Fibroblast of skin of back (primary cell): ENCODE measurements at places on chromosomes 1 and 21.

DNA sequence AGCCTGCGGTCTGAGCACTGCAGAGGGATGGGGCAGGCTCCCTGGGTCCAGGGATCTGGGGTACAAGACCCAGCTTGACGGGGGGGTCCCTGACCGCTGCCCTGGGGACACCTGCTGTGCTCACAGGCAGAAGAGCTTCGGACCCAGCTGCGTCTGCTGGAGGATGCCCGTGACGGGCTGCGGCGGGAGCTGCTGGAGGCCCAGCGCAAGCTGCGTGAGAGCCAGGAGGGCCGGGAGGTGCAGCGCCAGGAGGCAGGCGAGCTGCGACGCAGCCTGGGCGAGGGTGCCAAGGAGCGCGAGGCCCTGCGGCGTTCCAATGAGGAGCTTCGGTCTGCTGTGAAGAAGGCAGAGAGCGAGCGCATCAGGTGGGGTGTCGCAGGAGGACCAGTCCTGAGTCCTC lies 25.2 kb downstream of the MFAP2 start:
- no peak for DNase-seq

DNA sequence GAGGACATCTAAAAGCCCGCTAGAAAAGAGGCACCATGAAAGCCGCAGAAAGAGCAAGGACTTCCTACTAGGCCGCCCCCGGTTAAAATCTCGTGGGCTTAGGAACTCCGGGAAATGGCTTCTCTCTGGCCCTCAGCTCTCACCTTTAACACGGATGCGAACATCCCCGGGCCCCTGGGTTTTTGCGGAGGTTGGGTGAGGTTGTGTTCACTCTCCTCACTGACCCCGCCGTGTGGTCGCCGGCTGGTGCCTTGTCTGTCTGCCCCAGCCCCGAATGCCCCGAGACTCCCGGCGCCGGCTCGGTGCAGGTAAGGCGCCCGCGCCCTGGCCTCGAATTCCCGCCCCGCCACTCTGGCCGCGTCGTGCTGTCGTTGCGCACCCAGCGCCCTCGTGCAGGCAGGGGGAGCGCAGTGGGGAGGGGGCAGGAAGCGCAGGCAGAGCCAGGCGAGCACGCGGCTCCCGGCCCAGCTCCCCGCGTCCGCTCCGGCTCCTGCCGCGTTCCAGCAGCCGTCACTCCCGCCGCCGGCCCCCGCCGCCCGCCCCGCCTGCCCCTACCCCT lies at the start of gene SHISAL2A:
TSS of gene SHISAL2A (plus strand) at position 437 of the 559 bp plus-strand sequence. CDS start 326 bp downstream, outside the sequence.
- peak; percentile 48 for DNase-seq

GRCh38 chr1:173224949-173225348 lies 17.8 kb upstream of the TNFSF4 start:
- DNase-seq: no peak

GRCh38 chr1:100895540-100896480 lies at the start of gene SLC30A7:
Gene SLC30A7, plus strand, starts transcription at chr1:100896090. Its CDS starts 173 bp downstream, at chr1:100896263.
- peak; percentile 93 for DNase-seq

DNA sequence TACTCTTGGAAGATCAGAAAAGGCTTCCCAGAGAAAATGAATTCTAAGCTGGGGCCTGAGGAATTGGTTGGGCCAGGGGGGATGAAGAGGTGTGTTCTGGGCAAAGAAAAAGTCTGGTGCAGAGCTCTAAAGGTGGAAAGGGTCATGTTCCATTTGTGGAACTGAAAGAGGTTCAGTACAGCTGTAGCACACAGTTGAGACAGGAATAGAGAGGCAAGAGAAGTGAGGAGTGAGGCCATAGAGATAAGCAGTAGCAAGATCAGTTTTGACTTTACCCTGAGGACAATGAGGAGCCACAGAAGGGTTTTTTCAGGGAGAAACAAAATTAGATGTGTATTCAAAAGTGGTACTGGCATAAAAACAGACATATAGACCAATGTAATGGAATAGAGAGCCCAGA lies 30.3 kb upstream of the MUTYH start:
- DNase-seq: no peak

DNA sequence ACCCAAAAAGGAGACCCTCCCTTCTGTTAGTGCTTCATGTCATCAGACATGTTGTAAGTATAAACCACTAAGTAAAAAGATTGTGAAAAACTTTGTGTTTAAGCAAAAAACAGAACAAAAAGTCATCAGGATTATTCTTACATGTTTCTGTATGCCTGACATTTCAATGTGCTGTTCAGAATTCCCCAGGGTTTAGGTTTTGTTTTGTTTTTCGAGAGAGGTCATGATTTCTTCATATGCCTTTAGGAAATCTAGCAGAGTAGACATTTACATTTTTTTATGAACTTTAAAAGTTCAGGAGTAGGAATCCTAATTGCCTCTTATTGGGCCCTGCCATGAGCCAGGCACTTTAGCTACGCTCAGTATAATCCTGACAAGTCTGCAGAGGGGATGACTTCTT lies 85.3 kb downstream of the VPS13D start:
- no peak for DNase-seq

DNA sequence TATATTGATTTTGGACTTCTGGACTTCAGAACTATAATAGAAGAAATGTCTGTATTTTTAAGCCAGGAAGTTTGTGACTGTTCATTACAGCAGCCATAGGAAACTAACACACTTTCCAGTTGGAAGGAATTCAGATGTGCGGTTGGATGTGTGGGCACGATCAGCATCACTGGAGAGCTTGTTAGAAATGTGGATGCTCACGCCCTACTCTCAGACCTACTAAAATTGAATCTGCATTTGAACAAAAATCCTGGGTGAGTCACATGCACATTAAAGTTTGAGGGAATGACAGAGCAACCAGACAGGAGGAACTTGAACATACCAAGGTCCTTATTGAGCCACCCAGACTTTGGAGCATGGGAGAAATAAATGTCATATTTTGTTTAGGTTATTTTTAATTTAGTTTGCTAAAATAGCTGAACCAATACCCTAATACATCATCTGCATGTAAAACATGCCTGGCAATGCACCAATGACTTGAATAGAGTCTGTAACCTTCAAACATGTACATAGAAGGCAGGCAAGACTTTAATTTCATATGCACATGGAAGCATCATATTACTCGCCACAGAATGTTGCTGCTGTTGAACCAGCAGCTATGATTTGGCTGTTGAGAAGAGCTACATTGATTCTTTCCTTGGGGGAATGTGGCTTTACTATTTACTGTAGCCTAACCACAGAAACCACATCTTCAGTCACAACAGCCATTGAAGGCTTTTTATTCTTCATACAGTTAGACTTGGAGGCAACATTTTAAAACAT lies 346.2 kb downstream of the BARHL2 start:
- DNase-seq: peak; percentile 35

- DNase-seq: peak; percentile 83
Measured at GRCh38 chr1:30778154-30778978, 20.8 kb upstream of the LAPTM5 start.

- DNase-seq: no peak
Measured at GRCh38 chr1:2472561-2473177, 3.4 kb upstream of the PLCH2 start.

GRCh38 chr1:70442490-70442889 lies 31.4 kb downstream of the CTH start:
- no peak for DNase-seq

GRCh38 chr1:114219172-114219868 lies 65.7 kb upstream of the SYT6 start:
- DNase-seq: peak; percentile 30

- DNase-seq: no peak
Measured at GRCh38 chr1:180585994-180586359, 27.2 kb downstream of the OVAAL start.

- DNase-seq: peak; percentile 86
Measured at GRCh38 chr1:151574575-151575529, 34.7 kb downstream of the TUFT1 start.

DNA sequence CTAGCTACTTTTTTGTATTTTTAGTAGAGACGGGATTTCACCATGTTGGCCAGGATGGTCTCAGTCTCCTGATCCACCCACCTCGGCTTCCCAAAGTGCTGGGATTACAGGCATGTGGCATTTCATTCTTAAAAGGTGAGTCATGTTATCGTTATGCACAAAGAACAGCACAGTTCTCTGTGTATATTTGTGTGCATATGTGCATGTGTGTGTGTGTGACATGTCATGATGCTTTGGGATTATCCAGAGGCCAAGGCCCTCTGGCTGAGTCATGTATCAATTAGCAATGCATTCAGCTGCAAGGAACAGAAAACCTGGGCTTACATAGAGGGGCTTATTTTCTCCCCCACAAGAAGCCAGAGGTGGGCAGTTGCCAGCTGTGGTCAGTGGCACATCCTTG lies 301.7 kb upstream of the KAZN start:
- DNase-seq: peak; percentile 32

DNA sequence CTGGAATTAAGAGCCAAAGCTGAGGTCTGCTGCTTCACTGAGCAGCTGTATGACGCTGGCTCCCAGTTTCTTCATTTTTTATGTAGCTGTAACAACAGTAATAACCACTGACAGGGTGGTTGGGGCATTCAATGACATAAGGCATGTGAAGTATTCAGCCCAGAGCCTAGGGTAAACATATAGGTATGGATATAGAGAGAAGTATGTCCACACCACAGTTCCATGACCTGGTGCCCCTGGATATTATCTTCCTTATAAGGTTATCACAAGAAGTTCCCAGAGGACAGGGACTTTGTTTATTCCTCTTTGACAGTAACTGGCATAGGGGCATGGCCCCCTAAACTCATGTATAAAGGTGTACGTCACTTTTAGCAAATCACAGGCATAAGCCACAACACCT lies 14.7 kb downstream of the RAB42 start:
- DNase-seq: peak; percentile 5

- DNase-seq: no peak
Measured at GRCh38 chr1:147811751-147812150, 51.3 kb upstream of the GJA5 start.

DNA sequence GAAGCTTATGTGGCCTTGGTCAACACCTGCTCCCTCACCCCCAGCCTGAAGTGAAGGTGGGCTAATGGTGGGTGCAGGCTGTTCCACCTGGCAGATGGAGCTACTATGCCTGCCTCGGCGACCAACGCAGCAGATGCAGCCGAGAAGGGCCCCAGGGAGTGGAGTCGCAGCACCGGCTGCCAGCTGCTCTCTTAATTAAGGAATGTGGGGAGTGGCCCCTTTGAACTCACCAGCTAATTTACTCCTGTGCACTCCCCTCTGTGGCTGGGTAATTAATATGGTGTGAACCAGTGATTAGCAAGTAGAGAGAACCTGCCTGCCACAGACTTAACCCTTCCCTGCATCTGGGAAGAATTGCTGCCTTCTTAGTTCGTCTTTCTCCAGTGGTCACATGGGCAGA lies 3.3 kb upstream of the SLAMF8 start:
- DNase-seq: no peak

DNA sequence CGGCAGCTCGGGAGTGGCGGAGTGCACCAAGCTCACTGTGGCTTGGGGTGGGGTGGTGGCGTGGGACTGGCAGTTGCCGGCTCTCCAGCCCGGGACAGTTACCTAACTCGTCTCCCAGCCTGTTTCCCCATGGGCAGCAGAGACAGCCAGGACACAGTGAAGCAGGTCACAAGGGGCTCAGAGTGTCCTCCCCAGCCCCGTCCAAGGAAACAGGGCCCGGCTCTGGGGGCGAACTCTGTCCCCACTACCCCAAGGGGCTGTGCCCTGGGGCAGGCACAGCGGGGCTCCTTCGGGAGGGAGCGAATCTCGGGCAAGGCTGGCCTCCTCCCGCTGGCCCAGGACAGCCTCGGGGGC lies 759 bp downstream of the GPR157 start:
- no peak for DNase-seq

- DNase-seq: no peak
Measured at GRCh38 chr1:82820816-82821215, 1020.1 kb downstream of the ADGRL2 start.
